ENCODE measurements at places on chromosomes 3 and 15. TPM values are rescaled to one million over a fixed set of nuclear protein-coding genes. Genes with fewer than 3 reads are reported as not detected.
A peak's percentile ranks its signal among the peaks of the same experiment; 100 is the strongest.

RIOX2 gene
- total RNA-seq: 13.4 TPM

- no peak for DNase-seq
- H3K4me3 ChIP-seq: no peak overlapping the region
- no peak overlapping the region for H3K27ac ChIP-seq
- H3K4me1 ChIP-seq: no peaks in the 10 kb centered on the region
- no peaks in the 10 kb centered on the region for H3K36me3 ChIP-seq
- H3K27me3 ChIP-seq: no peaks in the 10 kb centered on the region
Observed at GRCh38 chr3:73766599-73767381, 142.0 kb upstream of the PDZRN3 start.

DNA sequence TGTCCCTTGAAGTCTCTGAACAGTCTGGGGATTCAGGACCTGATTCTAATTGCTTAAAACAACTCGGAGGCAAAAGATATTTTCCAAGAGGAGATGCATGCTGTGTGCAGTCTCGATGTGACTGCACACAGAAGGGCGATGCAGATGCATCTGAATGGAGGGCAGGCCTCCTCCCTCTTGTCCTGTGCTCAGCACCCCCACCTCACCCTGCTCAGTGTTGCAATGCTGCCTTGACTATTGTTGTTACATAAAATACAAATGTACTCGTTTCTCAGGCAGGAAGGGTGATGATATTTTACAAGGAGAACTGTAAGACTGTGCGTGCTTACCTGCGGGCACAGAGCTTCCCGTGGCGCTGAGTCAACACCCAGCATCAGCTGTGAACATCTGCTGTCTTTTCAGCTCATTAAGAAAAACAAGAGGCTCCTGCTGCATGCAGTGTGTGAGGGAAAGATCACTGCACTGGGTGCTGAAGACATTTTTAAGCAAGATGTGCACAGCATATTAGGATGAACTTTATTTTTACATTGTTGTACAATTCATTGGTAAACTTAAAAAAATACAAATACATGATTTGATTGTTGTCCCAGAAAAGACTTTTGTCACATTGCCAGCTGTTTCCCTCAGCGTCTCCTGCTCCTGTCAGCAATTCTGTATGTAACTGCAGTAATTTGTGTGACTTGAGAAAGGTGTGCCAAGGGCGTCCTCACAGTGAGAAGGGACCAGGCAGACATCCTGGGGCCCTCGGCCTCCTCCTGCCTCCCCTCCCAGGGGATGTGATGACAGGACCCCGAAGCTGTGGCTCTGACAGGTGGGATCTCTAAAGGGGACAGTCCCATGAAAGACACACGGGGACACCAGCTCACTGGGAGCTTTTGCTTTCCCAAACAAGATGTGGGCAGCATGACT, 56.3 kb upstream of the RPL32 start:
- peaks cover 29% of the 10 kb centered on the region for H3K27me3 ChIP-seq
- H3K27ac ChIP-seq: no peak overlapping the region
- H3K36me3 ChIP-seq: peaks cover 15% of the 10 kb centered on the region
- peaks cover 17% of the 10 kb centered on the region for H3K4me1 ChIP-seq

- H3K4me3 ChIP-seq: no peak overlapping the region
- H3K27ac ChIP-seq: no peak overlapping the region
- DNase-seq: no peak
- H3K36me3 ChIP-seq: no peaks in the 10 kb centered on the region
- peaks cover 4% of the 10 kb centered on the region for H3K27me3 ChIP-seq
Observed at GRCh38 chr3:155202626-155203025, 90.9 kb downstream of the STRIT1 start.

GRCh38 chr3:88003115-88003755, 55.6 kb downstream of the CGGBP1 start:
- H3K27me3 ChIP-seq: no peaks in the 10 kb centered on the region
- H3K36me3 ChIP-seq: no peaks in the 10 kb centered on the region
- H3K4me3 ChIP-seq: no peak overlapping the region
- peak; percentile 50 for DNase-seq

NEK10 gene
- total RNA-seq: 1.2 TPM

Measured in endothelial cell (in vitro differentiated cells).